Left forelimb (tissue), 1 donor: ENCODE measurements at places on chromosomes 16 and 17.

DNA sequence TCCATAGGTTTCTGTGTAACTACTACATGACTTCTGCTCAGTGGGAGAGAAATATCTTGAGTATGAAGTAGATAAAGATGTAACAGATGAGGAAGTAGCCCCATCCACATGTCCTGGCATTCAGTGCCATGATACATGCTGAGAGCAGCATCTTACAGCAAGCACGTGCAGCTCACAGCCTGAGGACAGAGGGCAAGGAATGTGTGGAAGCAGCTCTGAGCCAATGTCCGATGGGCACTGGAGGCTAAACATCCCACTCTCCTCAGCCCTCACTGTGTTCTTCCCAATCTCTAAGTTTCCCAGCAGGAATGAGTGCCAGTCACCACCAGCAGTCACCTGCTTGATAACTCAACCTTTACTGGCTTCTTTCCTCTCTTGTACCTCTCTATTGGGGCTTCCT is 40.4 kb downstream of the CFDP1 start:
- DNase-seq = no peak

GRCh38 chr16:80518436-80518835 is 22.4 kb upstream of the DYNLRB2 start:
- DNase-seq = no peak

- no peak for DNase-seq
Observed at GRCh38 chr17:80523956-80524712, 20.5 kb upstream of the RPTOR start.

- DNase-seq = peak; percentile 90
Observed at GRCh38 chr16:55508941-55509931, at the start of gene LPCAT2. Gene LPCAT2, plus strand, starts transcription at chr16:55509072. Its CDS starts 110 bp downstream, at chr16:55509182.

GRCh38 chr16:57941016-57941664 is 29.8 kb downstream of the CNGB1 start:
- DNase-seq = no peak

DNA sequence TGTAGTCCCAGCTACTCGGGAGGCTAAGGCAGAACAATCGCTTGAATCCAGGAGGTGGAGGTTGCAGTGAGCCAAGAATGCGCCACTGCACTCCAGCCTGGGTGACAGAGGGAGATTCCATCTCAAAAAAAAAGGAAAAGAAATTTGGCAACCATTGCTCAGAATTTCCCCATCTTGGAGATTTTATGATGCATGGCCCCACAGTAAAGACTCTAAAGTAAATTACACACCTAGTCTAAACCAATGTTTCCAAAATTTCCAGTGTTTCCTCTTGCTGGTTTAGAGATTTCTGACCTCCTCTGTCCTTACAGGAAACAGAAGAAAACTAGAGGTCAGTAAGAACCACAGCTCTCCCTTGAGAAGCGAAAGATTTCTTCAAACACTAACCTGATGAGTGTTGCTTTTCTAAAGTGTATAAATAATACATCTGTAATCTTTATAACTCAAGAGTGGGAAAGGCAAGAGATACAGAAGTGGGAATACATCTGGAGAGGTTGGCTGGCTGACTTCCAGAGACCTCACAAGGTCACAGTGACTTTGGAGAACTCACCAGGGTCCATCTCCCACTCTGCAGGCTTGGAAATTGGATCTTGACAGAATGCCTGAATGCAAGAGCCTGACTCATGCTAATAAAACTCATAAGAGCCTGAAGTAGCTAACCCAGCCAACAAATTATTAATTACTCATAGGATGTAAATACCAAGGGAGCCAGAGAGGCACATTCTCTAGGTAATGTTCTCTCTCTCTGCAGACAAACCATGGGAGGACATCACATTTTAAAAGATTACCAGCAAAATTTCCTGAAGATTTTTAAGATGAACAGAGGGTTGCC is 8.8 kb downstream of the ADAT1 start:
- no peak for DNase-seq

DNA sequence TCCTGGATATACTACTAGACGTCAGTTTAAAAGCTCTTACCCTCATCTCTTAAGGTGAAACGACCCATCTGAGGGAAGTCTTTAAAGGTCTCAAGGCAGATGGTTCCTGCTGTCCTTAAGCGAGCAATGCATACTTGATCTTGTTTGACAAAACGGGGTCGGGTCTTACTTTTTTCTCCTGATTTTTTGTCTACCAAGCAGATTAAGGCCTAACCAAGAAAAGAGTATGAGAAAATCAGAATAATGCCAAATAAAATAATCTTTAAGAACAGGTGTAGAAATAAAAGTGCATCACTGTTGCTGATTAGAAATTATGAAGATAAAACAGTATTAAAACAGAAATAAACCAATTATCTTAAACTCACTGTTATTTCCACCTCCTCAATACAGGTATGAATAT is 24.4 kb upstream of the RSL1D1 start:
- no peak for DNase-seq

GRCh38 chr17:76207275-76208059 is 32.8 kb downstream of the RNF157 start:
- no peak for DNase-seq

GRCh38 chr17:260944-261343 is 79.5 kb upstream of the DOC2B start:
- DNase-seq = no peak

- no peak for DNase-seq
Observed at GRCh38 chr17:71438631-71439146, 682.1 kb upstream of the SOX9 start.

GRCh38 chr17:2068519-2069051 is 13.7 kb downstream of the HIC1 start:
- DNase-seq = peak; percentile 52

- DNase-seq = no peak
Observed at GRCh38 chr16:11956558-11956957, 8.5 kb upstream of the TNFRSF17 start.

DNA sequence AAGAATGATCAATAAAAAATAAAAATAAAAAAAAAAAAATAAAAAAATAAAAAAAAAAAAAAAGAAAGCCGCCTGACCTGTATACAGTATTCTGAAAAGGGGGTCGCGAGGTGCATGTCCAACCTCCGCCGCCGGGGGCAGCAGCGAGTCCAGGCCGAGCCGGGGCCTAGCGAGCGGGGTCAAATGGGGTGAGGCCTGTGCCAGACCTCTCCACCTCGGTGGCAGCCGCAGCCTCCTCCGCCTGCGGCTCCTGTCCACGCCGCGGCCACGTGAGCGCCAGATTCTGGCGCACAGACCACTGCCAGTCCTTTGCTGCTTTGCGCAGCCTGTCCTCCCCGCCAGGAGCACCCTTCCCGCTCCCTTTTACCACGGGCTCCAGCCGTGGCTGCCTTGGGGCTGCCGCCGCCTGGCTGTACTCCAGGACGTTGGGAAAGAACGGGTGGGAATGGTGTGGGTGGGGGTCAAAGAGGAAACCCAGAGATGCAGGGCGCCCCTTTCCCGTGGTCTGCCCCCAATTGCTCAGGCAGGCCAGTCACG is 2.4 kb upstream of the BCKDK start:
- peak; percentile 87 for DNase-seq
